ENCODE measurements at places on chromosomes 1 and 21.

DNA sequence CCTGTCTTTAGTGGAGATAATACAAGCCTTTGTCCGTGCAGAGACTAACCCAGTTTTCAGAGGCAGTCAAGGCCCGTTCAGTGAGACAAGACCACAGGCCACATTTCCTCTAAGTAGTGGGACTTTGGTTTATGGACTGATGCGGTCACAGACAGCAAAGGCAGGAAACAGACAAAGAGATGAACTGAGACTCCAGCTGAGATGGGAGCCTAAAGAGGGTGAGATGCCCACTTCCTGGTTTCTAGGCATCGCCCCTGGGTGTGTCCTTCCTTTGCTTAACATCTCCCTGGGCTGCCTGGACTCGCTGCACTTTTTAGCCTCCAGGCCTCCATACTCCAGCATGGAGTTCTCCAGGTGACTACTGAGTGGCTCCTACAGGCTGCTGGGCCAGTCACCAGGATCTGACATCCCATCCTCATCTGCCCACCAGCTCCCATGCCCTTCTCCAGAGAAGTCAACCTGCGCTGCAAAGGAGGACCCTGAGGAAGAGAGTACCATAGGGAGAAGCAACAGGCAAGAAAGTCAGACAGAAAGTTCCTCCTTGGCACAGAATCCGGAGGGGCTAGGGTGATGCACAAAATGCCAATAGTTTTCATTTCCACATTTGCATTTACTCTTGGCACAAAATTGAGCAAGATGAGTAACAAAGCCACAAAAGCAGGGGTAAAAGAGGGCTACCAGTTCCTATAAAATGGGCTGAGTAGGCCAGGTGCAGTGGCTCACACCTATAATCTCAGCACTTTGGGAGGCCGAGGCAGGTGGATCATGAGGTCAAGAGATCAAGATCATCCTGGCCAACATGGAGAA lies 15.1 kb downstream of the THEMIS2 start:
- DNase-seq, result no peak

GRCh38 chr1:234400773-234401172 lies 27.5 kb downstream of the COA6 start:
- DNase-seq, result no peak

- no peak for DNase-seq
Observed at GRCh38 chr1:209383907-209384709, 199.4 kb upstream of the CAMK1G start.

- DNase-seq, result no peak
Observed at GRCh38 chr1:115296981-115297380, 41.1 kb downstream of the NGF start.

DNA sequence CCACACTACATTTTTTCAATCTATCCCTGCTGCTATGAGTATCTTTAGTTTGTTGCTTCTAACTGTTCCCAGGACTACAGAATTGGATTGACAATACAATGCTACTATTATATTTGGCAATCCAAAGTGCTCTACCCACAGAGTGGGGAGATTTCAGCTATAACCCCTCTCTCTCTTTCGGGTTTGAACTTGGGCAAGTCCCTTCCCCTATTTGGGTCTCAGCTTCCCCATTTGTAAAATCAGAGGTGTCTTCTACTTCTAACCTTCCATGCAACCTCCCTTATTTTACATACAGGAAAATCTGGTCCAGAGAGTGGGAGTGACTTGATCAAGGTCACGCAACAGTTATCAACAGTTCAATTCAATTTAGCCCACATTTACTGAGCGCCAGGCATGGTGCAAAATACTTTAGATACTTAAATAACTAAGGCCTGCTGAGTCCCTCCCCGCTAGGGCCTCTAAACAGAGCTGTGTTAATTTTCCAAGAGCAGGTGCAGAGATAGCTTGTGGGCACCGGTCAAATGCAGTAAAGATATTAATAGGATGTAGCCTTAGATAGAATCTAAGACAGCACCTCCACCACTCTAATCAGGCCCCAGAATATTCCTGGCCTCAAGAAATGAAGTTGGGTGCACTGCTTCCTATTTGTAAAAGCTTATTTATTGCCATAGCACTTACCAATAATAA lies 9.4 kb upstream of the GPX7 start:
- no peak for DNase-seq

DNA sequence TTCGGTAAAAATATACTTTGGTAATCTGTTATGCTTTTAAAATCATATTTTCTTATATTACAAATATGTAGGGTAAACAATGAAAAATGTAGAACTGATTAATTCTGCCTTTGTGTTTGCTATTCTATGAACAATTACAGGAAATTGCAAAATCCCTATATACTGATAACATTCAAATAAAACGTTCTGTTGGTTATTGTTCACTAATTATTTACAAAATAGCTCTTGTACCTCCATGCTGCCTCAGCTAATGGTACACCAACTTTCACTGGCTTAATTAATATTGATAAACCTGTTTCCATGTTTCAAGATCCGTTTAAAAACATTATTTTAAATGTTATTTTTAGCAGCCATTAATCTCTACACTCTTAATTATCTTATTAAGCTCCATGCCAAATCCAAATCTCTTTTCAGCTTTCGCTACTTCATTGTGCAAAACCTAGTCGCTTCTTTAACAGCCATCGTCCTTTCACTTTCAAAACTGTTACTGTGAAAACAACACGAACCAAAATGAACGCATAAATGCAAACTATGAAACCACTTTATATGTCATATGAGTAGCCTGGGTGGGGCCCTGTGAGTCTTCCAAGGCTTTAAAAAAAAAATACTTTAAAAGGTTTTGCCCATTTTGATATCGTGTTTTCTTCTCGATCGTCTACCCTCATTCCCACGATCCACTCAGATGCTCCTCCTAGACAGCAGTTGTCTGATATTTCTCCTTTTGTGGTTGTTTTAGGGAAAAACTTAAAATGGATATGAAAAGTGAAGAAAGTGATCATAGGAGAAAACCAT lies 807.1 kb downstream of the USP25 start:
- DNase-seq, result no peak

- no peak for DNase-seq
Observed at GRCh38 chr1:15683345-15684039, 628 bp upstream of the PLEKHM2 start.

GRCh38 chr1:77412069-77412819 lies 130.4 kb downstream of the AK5 start:
- no peak for DNase-seq

GRCh38 chr1:31413405-31414001 lies 490 bp downstream of the SERINC2 start:
- DNase-seq, result peak; percentile 89

- peak; percentile 46 for DNase-seq
Observed at GRCh38 chr21:33828083-33828482, 87.5 kb downstream of the ATP5PO start.

DNA sequence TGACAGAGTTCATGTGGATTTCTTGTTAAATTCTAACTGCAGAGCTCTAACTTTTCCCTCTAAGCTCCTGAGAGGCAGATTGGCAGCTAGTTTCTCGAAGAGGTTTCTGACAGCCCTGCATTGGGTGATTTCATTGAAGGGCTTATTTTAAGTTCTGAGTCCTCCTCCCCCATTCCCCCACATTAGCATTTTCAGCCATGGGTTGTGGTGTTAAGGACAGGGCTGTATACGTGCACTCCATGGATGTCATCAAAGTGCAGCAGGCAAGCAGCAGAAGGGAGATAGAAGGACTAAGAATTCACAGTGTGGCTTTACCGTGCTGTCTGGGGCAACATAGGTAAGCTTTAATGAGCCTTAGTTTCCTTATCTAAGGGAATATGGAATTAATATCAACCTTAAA lies 19.0 kb downstream of the CRYZ start:
- DNase-seq, result no peak

GRCh38 chr1:67407498-67407897 lies 22.7 kb downstream of the SERBP1 start:
- DNase-seq, result no peak

- DNase-seq, result no peak
Observed at GRCh38 chr1:204992998-204993314, 50.1 kb upstream of the CNTN2 start.

GRCh38 chr1:227774821-227775661 lies 39.8 kb downstream of the SNAP47 start:
- no peak for DNase-seq
